GM12865 (cell line): ENCODE measurements at places on chromosomes 5 and 9.

GRCh38 chr9:125468646-125469045 is 207.0 kb downstream of the GAPVD1 start:
- no peak for DNase-seq

- DNase-seq = no peak
These were observed 229.3 kb downstream of the PCSK1 start for GRCh38 chr5:96203761-96204160.

DNA sequence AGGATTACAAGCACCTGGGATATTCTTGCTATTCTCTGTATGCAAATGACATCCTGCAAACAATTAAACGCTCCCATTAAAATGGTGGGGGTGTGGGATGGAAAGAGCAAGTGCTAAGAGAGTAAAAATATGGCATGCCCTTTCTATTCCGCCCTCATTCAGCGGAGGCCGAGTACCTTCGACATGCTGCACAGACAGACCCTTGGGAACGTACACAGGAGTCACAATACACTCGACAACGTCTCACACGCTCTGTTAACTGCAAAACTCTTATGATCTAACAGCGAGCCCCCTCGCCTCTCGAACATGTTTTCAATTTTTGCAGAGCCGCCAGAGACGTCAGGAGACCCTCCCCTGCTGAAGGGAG is 322.2 kb downstream of the CEMIP2 start:
- DNase-seq = no peak

GRCh38 chr5:117680426-117680825 is 1105.8 kb upstream of the SEMA6A start:
- DNase-seq = no peak
